Stimulated activated CD8-positive, alpha-beta memory T cell treated with anti-CD3 and anti-CD28 coated beads, Interleukin-7, amount 100 ng/mL, for 1 hour (primary cell): ENCODE measurements at places on chromosomes 16 and 17.

DNA sequence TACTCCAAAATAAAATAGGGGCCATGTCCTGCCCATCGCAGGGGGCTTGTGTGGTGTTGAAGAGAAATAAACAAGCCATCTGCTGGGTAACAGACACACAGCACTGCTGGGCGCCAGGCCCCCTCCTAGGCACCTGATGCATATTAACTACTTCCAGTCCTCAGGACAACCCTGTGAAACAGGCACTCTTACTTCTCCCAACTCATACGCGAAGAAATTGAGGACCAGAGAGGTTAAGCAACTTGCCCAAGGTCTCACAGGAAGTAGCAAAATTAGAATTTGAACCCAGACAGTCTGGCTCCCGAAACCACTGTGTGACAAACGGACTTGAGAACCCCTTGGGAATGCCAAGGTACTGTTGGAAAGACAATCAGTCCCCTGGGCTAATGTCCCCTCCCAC is 2.8 kb downstream of the STX1B start:
- no peak for DNase-seq

DNA sequence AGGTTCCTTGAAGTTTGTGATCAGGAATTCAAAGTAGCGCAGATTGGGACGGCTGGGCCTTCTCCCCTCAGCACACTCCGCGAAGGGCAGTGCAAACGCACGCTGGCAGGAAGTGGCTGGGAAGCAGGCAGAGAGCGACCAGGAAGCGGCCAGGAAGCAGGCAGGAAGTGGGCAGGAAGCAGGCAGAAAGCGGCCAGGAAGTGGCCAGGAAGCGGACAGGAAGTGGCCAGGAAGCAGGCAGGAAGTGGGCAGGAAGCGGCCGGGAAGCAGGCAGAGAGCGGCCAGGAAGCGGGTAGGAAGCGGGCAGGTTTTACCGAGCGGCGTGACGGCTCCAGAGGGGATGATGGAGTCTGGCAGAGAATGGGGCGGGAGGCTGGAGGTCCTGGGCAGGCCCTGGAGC is 3.2 kb downstream of the DPEP1 start:
- DNase-seq: no peak

DNA sequence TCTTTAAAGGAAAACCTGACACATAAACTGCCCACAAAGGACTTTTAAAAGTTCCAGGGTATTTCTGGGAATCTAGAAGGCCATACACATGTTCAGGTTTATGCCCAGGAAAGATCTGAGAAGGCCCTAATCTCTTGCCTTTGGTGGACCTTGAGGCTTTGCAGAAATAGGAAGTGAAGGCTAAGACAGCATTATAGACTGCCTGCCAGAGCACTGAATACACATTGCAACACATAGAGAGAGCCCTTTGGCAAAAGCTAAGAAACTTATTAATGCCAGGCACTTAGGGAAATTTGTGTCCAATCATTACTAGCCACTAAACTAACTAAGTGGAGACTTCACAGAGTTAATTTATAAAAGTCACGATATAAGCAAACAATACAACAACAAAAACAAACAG is 70.4 kb downstream of the MMD start:
- DNase-seq: no peak

- DNase-seq: no peak
These were observed 218.9 kb downstream of the MAF start for GRCh38 chr16:79381603-79382042.

GRCh38 chr16:68444056-68444657 is 4.2 kb downstream of the SMPD3 start:
- DNase-seq: no peak

DNA sequence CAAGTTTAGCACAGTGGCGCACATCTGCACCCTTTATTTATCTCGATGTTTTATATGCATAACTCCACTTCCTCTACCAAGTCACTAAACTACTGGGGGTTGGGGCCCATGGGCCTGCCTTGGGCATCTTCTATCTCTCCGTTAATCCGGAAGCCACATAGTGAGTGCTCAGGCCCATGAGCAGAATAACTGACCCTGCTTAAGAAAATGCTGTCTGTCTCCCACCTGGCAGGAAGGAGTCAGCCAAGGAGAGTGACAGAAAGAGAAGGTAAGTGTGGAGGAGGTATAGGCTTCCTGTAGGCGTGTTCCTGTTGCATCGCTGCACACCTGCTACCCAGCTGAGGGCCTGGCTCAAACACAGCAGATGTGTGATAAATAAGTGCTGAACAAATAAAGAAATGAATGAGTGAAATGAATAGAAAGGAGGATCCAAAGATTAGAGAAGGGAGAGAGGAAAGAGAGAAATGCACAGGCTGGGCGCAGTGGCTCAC is 320.1 kb downstream of the SLC39A11 start:
- no peak for DNase-seq

DNA sequence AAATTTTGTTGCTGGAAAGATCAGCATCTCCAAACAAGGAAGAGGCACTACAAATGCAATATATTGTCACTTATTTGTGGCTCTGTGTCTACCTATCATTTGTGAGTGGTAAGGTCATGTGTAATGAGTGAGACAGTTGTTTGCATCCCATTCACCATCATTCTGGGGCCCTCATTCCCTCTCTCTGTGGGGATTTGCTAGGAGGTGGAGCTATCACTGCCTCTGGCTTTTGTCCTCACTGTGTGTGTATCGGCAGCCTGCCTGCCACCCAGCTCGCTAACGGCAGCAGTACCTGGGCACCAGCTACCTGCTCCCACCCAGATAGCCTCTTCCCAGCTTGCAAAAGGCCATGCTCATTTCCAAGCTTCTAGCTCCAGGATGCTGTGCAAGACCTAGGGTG is 379.2 kb upstream of the ZFHX3 start:
- no peak for DNase-seq

DNA sequence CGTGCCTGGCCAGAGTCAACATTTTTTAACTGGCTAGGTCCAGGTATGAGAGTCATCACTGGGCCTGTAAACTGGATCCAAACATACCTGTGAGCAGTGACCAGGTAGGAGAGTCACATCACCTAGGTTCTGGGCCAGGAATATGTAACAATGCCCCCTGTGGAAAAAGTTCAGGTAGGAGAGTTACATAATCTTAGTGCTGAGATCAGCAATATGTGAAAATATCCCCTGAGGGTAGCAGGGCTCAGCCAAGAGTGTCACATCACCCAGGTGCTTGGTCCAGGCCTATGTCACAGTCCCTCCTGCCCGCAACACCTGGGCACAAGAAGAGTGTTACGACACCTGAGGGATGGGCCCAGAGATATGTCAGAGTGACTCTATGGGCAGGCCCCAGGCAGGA is 2104.7 kb downstream of the TP53TG3F start:
- no peak for DNase-seq

- no peak for DNase-seq
These were observed 14.7 kb downstream of the AIPL1 start for GRCh38 chr17:6420173-6420641.

GRCh38 chr16:734981-735881 is 5.6 kb downstream of the CIAO3 start:
- no peak for DNase-seq

- no peak for DNase-seq
These were observed 122.6 kb downstream of the AXIN2 start for GRCh38 chr17:65438708-65439294.

GRCh38 chr17:77499699-77500435 is 359.1 kb downstream of the SEC14L1 start:
- no peak for DNase-seq

DNA sequence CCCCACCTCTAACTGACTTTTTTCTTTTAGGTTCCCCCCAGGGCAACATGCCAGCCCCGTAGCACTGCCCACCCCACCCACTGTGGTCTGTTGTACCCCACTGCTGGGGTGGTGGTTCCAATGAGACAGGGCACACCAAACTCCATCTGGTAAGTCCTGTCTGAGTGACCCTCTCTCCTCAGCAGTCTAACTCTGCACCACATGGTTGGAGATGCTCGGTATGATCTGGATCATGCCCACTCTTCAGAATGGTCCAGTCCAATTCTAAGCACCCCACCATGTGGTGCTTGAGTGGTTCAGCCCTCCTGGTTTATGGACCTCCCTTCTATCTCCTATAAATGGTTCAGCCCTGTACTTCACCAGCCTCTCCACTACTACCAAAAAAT is 5.9 kb downstream of the KDM6B start:
- no peak for DNase-seq

- no peak for DNase-seq
These were observed 24.8 kb upstream of the ARHGAP23 start for GRCh38 chr17:38403491-38403890.

DNA sequence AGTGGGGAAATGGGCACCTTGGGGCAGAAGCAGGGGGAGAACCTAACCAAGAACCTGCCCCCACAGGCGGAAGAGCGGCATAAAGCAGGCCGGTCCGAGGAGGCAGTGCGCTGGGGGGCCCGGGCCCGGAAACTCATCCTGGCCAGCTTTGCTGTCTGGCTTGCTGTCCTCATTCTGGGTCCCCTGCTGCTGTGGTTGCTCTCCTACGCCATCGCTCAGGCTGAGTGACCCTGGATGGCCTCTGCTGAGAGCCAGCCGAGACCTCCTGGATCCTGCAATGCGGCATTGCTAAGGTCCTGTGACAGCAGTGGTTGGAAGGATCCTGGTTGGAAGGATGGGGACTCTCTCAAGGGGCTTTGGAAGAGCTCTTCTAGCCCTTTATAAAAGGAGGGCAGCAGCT is 4.5 kb upstream of the PHKG2 start:
- no peak for DNase-seq

DNA sequence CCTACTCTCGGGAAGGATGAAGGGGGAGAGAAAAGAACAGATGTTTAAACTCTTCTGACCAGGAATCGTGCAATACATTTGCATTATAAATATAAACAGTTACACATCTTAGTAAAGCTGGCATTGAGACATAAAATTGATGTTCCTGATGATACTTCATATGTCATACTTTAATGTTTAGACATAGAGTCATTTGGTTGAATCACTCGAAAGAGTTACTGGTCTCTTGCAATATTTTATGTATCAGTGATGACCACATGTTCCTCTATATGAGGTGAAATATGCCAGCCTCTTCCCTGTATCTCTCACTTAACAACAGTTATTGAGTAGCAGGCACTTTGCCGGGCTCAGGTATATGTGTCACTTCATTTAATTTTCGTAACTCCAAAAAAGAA is 49.7 kb upstream of the PMFBP1 start:
- no peak for DNase-seq

- DNase-seq: no peak
These were observed 27.2 kb downstream of the FZD2 start for GRCh38 chr17:44584443-44584842.

GRCh38 chr16:27759301-27759871 is 209.4 kb downstream of the KATNIP start:
- DNase-seq: no peak

GRCh38 chr16:61908426-61908825 is 127.8 kb downstream of the CDH8 start:
- DNase-seq: no peak
